SHP77 (cell line): ENCODE measurements at places on chromosomes 7 and 10.

DNA sequence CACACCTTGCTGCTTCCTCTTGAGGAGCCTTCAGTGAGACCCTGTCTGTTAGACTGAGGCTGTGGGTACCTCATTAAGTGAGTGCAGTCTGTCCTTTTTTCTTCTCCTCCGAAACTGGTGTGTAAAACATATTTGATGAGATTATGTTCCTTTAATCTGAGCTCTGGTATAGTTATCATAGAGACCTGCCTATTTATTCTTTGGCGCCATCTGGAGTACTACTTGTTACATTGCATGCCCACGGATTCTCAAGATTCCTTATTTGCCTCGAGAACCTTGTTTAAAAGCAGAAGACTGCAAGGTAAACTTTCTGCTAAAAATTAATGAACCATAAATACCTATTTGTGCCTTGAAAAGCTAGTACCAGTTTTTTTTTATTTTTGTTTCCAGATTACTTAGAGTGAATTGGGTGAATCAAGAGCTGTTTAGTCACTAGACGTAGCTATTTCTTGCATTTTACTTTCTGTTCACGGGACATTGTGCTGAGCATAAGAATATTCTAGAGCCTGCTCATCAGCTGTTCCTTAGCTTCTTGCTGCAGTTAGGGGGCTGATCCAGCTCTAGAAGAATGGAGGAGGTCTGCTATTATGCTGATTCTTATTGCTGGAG lies 16.9 kb upstream of the STMP1 start:
- DNase-seq = peak; percentile 36

DNA sequence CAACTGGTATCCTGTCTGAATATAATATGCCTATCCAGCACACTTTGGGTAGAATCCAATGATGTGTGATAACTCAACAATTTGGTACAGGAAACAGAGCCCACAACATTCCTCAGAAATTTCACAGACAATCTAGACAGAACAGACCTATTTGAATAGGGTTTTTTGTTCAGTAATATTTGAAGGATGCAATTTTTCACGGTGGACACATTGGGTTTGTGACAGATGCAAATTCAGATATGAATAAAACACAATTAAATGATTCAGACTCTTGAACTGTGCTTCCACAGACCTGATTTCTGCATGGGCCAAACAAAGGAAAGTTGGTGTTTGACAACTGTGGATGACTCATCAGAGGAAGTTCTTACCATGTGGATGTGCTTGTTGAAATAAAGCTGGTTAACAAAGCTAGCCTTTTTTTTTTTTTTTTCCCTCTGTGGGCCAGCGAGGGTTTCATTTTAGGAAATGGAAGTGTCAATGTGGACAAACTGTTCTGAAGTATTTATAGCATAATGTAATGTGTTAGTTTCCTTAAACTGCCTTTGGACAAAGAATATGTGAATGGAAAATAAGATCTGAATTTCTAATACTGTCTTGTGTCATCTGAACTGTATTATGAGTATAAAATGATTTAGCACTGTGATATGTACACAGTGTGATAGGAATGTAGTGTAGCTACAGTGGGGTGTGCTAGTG lies 43.2 kb upstream of the FAM133B start:
- peak; percentile 16 for DNase-seq

- DNase-seq = no peak
Observed at GRCh38 chr7:124996778-124997177, 67.2 kb upstream of the POT1 start.

- DNase-seq = no peak
Observed at GRCh38 chr10:119483001-119483400, 59.5 kb downstream of the RGS10 start.
